ENCODE measurements at places on chromosomes 7 and 10. TPM values are rescaled to one million over a fixed set of nuclear protein-coding genes. Genes with fewer than 3 reads are reported as not detected.

GRCh38 chr10:20041931-20042330 lies 225.7 kb downstream of the PLXDC2 start:
- no peaks in the 10 kb centered on the region for H3K27me3 ChIP-seq
- no peaks in the 10 kb centered on the region for H3K36me3 ChIP-seq
- H3K4me1 ChIP-seq: peaks cover 9% of the 10 kb centered on the region
- no peak overlapping the region for H3K27ac ChIP-seq

- DNase-seq: no peak
- peaks cover 2% of the 10 kb centered on the region for H3K4me1 ChIP-seq
- H3K4me3 ChIP-seq: no peak overlapping the region
- no peak overlapping the region for H3K27ac ChIP-seq
- peaks cover 2% of the 10 kb centered on the region for H3K36me3 ChIP-seq
- H3K27me3 ChIP-seq: no peaks in the 10 kb centered on the region
Observed at GRCh38 chr10:119667562-119668328, 16.6 kb downstream of the BAG3 start.

GRCh38 chr10:93941606-93942005 lies 47.8 kb downstream of the SLC35G1 start:
- H3K4me3 ChIP-seq: no peak overlapping the region
- H3K36me3 ChIP-seq: no peaks in the 10 kb centered on the region
- no peak for DNase-seq
- no peaks in the 10 kb centered on the region for H3K27me3 ChIP-seq

- H3K4me3 ChIP-seq: no peak overlapping the region
- H3K36me3 ChIP-seq: no peaks in the 10 kb centered on the region
- H3K27me3 ChIP-seq: peaks cover 4% of the 10 kb centered on the region
- DNase-seq: peak; percentile 55
- no peaks in the 10 kb centered on the region for H3K4me1 ChIP-seq
- no peak overlapping the region for H3K27ac ChIP-seq
Observed at GRCh38 chr7:26061678-26062603, 90.1 kb upstream of the NFE2L3 start.

DNA sequence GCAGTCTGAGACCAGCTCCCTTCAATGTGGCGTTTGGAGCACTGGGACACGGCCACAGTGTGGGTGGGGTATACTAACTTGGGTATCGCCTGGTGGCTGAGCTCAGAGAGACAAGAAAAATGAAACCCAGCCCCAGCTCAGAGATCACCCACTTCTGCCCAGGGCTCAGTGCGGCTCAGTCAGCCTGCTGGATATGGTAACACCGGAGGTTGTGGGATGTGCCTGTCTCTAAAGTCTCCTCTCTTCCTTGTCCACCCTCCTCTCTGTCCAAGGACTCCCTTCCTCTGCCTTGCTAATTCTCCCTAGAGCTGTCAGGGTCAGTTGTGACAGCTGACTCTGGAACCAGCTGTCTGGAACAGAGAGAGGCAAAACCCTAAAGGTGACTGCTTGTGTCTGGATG lies 149.1 kb downstream of the PTPN20 start:
- no peak for DNase-seq
- no peak overlapping the region for H3K27ac ChIP-seq
- H3K4me3 ChIP-seq: no peak overlapping the region
- H3K4me1 ChIP-seq: no peaks in the 10 kb centered on the region
- H3K36me3 ChIP-seq: no peaks in the 10 kb centered on the region

GRCh38 chr10:91924212-91925021 lies 847 bp downstream of the BTAF1 start:
- H3K27ac ChIP-seq: peak overlapping the region; percentile 99
- no peak for DNase-seq
- peaks cover 43% of the 10 kb centered on the region for H3K4me1 ChIP-seq
- H3K27me3 ChIP-seq: peaks cover 4% of the 10 kb centered on the region
- peak overlapping the region; percentile 98 for H3K4me3 ChIP-seq

DNA sequence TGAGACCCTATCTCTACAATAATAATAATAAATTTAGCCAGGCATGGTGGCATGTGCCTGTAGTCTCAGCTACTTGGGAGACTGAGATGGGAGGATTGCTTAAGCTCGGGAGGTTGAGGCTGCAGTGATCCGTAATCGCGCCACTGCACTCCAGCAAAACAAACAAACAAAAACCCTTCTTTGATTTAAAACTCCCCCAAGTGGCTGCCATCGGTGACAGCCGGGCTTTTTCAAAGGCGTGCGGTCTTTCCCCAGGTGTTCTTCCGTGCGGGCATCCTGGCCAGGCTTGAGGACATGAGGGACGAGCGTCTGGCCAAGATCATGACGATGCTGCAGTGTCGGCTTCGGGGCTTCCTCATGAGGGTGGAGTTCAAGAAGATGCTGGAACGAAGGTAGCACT lies 1.9 kb upstream of the MYH16 start:
- H3K4me1 ChIP-seq: peaks cover 10% of the 10 kb centered on the region
- no peaks in the 10 kb centered on the region for H3K36me3 ChIP-seq
- H3K27ac ChIP-seq: no peak overlapping the region
- peaks cover 3% of the 10 kb centered on the region for H3K27me3 ChIP-seq
- H3K4me3 ChIP-seq: no peak overlapping the region

DNA sequence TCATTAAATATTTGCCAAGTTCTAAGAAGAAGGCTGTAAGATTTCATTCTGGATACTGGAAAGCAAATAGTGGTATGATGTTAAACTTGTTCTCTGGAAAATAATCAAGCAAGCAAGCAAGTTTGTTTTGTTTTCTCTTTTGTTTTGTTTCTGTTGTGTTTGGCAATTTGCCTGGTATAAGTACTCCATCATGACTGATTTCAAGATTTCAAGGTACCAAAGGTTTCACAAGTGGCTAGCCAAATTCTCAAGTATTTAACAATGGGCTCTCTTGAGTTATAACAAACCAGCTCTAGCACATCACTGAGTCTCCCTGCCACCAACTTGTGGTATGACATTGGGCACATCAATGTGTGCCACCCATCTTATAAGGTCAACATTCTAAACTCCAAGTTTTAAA lies 151.7 kb upstream of the IGFBP3 start:
- H3K4me1 ChIP-seq: no peaks in the 10 kb centered on the region
- no peak overlapping the region for H3K27ac ChIP-seq
- no peak for DNase-seq
- H3K36me3 ChIP-seq: no peaks in the 10 kb centered on the region
- H3K27me3 ChIP-seq: peaks cover 3% of the 10 kb centered on the region

DNA sequence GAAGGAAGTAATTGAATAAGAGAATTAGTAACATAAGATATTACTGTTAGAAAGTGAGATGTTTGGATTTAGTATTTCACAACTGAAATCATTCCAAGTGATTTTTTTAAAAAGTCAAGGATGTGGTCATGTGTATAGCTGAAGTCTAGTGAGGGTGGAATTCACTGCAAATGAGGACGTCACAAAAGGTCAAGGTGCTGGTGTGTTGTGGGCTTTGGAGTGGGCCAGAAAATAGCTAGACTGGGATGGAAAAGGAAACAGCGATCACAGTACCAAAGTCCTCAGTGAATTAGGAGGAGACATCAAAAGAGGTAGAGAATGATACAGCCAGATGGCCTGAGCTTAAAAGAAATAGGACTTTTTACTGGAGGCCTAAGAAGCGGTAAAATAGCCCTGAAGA lies 272.8 kb downstream of the DYNC1I1 start:
- no peak for DNase-seq
- no peaks in the 10 kb centered on the region for H3K4me1 ChIP-seq
- H3K36me3 ChIP-seq: no peaks in the 10 kb centered on the region
- H3K27me3 ChIP-seq: peaks cover 3% of the 10 kb centered on the region
- no peak overlapping the region for H3K27ac ChIP-seq
- H3K4me3 ChIP-seq: no peak overlapping the region

DNA sequence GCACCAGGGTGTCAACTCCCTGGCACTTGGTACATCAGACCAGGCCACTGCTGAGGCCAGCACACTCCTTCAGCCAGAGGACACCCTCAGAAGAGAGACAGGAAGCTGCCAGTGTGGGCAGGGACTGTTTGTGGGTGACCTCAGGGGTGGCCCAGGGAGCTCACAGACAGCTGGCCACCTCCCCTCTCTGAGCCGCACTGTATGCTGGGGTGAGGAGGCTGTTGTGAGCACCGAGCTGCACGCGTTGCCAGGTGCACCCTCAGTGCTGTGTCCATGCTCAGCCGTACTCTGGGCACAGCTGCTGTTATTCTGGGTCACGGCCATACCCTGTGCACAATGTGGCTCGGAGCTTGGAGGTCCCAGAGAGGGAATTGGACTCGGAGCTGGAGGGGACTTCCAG lies 61.5 kb upstream of the NANOS1 start:
- H3K36me3 ChIP-seq: no peaks in the 10 kb centered on the region
- H3K4me1 ChIP-seq: no peaks in the 10 kb centered on the region
- no peak overlapping the region for H3K4me3 ChIP-seq
- no peak for DNase-seq
- no peak overlapping the region for H3K27ac ChIP-seq
- H3K27me3 ChIP-seq: peaks cover 12% of the 10 kb centered on the region

DNA sequence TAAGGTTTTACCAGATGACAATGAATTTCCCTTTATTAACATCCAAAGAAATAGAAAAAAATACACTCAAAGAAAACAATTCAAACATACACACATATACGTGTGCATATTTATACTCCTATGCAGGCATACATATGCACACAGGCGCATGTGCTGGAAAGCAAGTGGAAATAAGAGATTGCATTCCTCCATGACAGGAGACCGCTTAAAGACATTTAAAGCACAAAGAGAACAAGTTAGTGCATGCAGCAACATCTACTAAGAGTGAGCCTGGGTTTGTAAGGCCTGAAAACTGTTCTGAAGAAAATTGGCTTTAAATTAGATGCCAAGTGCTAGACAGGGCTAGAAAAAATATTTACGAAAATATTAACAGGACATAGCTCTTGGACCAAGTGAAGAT lies 40.1 kb upstream of the PPP1R17 start:
- H3K4me1 ChIP-seq: no peaks in the 10 kb centered on the region
- no peak overlapping the region for H3K4me3 ChIP-seq
- H3K36me3 ChIP-seq: no peaks in the 10 kb centered on the region
- H3K27ac ChIP-seq: no peak overlapping the region
- H3K27me3 ChIP-seq: peaks cover 2% of the 10 kb centered on the region
- no peak for DNase-seq

The TLL2 gene
- polyA plus RNA-seq: not detected

The BLOC1S2 gene
- 67.3 TPM for polyA plus RNA-seq

The CTAGE4 gene
- not detected for polyA plus RNA-seq

The HOXA11 gene
- not detected for polyA plus RNA-seq
